ENCODE measurements at places on chromosomes 16 and 17.

GRCh38 chr16:12988071-12988470 is 86.7 kb downstream of the SHISA9 start:
- DNase-seq, result no peak

DNA sequence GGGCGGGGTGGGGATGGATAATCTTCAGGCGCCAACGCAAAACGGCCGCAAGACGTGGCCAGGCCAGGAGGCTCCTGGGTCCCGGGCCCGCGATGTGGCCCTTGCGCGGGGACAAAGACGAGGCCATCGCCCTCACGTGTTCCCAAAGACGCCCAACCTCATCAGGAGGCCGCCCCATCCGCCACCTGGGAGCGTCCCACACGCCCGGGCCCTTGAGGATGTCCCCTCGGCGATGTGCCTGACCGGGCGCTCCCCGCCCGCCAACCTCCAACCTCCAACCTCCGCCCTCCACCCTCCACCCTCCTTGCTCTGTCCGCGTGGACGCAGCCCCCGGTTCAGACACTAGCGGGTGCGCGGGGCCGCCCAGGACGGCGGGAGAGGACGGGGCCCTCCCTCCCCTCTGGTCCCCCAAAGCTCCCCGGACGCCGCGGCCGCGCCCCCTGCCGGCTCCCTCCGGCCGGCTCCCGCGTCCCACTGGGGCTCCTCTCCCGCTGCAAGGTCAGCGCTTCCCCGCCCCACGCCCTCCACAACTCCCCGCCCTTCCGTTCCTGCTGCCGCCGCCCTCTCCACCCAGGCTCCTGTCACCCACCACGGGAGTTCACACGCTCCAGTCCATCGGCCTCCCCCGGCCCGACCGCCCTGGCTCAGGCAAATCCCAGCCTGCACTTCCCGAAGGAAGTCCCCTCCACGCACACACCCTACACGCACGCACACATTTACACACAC is 250.8 kb upstream of the RPL38 start:
- peak; percentile 4 for DNase-seq

GRCh38 chr16:57690782-57691471 is 3.7 kb upstream of the DRC7 start:
- no peak for DNase-seq

DNA sequence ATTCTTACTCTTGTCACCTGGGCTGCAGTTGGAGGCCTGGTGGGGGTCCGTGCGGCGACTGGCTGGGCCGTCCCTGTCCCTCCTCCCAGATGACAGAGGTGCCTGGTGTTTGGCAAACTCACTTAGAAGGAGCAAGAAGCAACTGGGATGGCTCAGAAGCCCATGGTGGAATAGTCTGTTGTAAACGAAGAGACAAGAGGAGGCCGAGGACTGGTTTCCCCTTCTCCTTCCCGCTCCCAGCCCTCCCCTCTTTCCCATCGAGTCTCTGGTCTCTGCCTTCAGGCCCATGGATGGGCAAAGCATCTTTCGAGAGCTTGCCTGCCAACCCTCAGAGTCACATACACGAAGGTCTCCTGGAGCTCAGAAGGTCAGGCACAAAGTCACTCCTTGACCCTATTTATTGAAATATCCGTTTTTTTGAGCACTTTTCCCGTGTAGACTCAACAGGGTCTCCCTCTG is 364.4 kb downstream of the SEC14L1 start:
- no peak for DNase-seq

DNA sequence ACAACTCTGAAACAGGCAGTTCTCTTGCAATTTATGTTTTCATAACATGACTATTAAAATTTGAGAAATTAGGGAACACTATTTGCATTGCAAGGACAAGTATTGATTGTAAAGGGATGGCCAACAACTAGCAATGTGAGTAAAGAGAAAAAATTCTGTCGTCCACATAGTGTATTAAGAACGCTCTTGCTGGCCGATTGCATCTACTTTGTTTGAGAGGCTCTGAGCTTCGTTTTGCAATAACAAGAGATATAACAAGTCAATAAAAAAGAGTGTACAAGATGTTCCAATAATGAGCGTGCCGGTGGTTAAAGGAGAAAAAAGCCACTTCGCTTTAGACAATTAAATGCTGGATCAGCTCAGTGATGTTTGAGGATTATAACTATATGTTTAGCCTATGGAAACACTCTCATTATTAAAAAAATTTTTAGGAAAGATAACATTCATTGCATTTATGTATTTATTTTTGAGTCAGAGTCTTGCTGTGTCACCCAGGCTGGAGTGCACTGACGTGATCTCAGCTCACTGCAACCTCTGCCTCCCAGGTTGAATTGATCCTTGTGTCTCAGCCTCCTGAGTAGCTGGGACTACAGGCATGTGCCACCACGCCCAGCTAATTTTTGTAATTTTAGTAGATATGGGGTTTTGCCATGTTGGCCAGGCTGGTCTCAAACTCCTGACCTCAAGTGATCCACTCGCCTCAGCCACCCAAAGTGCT is 19.2 kb upstream of the TOM1L1 start:
- no peak for DNase-seq

All from CD4-positive, alpha-beta T cell treated with Interleukin-17A for 1 hour (primary cell).